Vagina (tissue), 2 donors: ENCODE measurements at places on chromosomes 5 and 9.

DNA sequence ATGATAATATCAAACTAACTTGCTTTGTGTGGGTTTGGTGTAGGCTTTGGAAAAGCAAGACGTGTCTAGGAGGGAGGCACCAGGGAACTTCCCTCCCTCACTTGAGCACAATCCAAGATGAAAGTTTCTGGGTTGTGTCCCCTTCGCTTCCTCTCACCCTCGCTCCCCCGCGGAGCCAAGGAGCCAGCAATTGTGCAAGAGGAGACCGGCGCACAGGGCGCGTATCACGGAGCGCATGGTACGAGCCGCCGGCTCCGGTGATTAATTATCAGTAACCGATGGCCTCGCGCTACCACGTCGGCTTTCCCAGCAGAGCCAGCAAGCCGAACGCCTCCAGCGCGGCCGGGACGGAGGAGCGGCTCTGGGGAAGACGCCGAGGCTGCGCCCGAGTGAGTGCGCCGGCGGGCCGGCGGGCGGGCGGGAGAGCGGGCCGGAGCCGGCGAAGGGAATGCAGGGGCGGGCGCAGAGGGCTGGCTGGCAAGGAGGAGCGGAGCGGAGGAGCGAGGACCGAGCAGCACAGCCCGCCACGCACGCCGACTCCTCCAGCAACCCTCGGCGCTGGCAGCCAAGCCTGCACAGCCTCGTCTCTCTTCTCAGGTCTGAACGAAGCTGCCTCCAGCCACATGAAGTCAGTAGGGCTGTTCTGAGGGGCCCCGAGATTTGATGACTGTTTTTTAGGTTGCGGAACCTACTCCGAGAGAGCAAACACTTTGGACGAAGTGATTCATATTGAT lies 143.6 kb downstream of the BNC2 start:
- no peak for DNase-seq

DNA sequence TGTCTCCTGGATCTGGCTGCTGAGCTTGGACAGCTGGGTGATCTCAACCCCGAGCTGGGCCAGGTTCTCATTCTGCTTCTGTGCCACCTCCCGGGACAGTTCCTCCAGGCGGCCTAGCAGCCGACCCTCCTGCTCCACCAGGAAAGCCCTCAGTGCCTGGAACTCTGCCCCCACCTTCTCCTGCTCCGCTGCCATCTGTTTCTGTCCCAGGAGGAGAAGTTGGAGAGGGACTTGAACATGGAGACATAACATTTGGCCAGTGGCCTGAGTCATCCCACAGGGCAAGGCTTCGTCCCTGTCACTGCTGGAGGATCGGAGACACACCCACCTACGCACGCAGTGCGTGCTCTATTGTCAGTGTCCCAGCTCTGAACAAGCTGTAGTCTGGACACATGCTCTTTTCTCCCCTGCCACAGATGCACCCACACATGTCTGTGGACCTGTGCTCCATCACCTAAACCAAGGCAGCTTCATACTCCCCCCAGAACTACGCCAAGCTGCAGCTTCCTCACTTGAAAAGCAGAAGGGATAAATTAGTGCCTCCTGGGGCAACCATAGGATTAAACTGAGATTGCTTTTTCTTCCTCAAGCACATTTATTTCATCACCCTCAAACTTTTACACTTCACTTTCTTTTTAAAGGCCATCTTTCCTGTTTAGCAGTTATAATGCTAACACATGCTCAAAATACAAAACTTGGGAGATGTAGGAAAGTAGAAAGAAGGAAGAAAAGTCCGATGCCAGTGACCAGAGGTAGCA lies 4.9 kb downstream of the TRIM7 start:
- no peak for DNase-seq

DNA sequence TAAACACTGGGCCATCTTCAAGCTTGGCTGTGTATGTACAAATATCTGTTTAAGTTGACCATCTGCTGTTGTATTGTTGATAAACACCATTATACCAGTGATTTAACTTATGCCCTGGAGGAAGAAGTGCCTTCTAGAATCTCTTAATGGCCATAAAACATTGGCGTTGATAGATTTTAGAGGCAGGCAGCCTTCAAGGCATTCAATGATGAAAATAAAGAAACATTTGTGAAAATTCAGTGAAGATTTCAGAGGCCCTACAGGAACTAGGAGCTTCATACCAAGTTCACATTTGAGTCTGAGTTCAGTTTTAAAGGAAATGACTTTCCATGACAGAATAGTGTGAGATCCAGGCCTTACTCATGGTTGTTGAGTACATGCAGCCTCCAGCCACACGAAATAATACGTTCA lies 52.2 kb downstream of the MAP1B start:
- DNase-seq: no peak

- DNase-seq: no peak
Observed at GRCh38 chr9:33429256-33429985, 18.0 kb downstream of the AQP3 start.

- DNase-seq: no peak
Observed at GRCh38 chr5:173855162-173855994, 32.8 kb upstream of the CPEB4 start.

- no peak for DNase-seq
Observed at GRCh38 chr5:115571441-115571878, 26.9 kb upstream of the FEM1C start.

DNA sequence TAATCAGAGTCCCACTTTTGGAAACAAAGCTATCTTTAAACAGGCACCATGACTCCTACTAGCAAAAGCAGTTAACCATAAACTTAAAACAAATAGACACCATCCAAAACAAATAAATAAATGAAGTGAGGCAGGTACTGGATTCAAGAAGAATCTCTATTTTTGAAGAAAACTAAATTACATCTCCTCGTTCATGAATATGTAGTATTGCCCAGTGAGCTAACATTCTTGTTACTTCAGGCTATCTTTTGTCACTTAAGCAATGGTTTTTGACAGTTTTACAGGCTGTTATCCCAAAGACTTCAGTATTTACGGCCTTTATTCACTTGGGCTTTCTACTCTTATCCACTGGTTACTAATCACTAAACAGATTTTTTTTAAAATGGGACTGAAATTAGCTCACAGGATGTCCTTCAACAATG lies 242.5 kb downstream of the MLLT3 start:
- no peak for DNase-seq

DNA sequence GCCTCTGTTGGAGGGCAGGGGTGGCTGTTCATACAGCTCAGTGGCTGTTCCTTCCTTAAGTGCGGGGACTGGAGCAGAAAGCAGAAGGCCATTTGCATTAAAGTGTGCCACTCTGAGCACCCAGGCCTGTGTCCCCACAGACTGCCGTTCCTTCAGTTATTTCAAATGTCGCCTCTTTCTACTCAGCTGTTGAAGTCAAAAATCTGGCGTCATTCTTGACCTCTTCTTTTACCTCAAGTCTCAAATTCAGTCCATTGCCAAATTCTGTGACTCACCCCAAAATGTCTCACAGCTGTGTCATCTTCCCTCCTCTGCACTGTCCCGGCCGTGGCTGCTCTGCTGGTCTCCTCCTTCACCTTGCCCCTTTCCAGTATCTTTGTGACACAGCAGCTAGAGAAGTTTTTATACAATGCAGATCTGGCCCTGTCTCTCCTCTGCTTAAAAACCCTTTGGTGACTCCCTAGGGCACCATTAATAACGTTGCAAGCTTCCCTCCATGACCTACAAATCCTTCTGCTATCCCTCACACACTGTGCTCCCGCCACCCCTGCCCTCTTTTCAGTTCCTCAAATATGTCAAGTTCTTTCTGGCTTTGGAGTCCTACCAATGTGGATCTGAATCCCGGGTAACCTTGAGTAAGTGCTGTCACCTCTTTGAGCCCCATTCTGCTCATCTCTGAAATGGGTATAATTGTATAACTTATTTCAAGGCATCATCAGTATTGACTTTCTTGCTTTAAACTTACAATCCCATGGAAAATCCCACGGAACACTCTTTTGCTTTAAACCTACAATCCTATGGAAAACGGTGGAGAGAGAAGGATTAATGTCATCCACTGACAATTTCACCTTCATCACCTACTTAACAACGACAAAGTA lies 98.3 kb upstream of the BOD1 start:
- DNase-seq: no peak

DNA sequence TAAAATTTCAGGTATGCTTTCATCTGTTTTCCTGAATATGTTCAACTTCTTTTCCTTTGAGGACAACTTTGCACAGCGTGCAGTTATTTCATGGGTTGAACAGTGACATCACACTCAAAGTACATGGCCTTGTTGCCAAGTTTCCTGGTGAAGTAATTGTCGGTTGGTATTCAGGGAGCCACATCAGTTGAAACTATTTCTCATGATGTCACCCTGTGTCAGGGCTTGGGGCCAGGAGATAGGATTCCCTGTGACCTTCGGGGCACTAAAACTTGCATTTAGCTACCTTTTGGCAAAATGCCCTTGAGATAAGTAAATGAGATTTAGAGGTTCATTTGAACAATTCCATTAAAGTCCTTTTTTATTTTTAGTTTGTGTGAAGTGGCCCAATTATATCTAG lies 383.9 kb downstream of the SH3GL2 start:
- DNase-seq: no peak

- DNase-seq: no peak
Observed at GRCh38 chr5:73295447-73295846, 122.5 kb downstream of the TMEM174 start.

- no peak for DNase-seq
Observed at GRCh38 chr9:70117835-70118319, 74.2 kb downstream of the MAMDC2 start.

DNA sequence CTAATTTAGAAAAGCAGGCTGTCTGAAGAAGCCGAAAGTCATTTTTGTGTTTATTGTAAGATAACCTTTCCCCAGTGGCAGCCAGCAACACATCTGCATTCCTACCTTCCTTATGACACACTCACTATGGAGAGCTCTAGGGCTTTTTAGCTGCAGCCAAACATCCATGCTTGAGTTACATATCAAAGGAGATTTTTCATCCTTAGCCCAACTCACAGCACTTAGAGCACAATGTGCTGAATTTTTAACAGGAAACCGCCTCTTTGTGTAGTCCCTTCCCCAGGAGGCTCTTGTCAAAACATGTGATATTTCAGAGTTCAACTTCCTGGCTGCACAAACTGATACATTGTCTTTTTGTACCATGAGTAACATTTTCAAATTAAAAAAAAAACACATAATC lies 379.2 kb downstream of the CTNND2 start:
- DNase-seq: no peak

DNA sequence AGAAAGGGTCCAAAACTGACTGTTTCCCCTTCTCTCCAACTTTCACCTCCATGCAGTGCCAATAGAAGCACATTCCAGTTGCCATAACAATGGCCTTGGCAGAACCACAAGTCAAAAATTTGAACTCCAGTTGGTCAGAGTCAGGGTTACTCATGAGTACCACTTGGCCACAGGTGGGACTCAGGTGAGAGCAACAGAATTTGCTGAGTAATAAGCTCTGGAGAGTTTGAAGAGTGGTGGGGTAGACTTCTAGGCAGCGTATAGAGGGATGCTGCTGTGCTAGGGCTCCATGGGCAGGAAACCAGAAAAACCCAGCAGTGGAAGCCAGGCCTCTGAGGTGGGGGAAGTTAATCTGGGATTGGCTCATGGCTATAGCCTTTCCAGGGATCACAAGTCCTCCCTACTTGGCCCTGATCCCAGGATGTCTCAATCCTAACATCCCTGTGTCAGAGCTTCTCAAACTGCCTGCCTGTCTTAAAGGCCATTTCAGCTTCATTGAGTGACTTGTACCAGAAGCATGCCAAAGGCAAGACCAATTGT lies 30.2 kb downstream of the SNX18 start:
- no peak for DNase-seq

DNA sequence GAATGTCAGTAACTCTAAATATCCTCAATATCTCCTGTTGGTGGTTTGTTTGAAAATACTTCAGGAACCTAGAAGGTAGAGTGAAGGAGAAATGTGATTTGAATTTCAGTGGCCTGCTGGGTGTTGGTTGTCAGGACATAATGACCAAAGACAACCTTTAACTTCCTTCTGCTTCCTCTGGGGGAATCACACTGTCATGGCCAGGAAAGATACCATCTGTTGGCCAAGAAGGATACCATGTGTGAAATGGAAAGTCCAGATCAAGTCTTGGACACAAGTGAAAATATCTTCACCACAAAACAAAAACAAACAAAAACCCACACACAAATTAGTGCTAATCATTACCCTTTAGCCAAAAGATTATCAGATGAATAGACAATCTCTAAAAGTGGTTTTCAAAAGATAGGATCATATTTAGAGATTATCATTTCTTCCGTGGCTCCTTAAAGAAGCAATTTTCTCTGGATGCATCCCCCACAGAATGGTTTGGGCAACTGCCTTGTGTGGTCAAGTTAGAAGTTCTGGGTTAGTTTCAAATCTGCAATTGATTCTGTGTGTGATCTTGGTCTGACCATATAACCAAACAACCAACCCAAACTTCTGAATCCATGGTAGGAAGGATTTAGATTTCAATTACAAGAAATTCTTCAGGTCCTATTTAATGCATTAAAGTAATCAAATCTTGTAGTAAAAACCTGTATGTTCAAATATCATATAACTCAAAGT lies 1.6 kb downstream of the C1QTNF3 start:
- DNase-seq: no peak

GRCh38 chr9:109776391-109776790 lies 3.6 kb upstream of the PALM2AKAP2 start:
- DNase-seq: no peak

- DNase-seq: no peak
Observed at GRCh38 chr5:4180703-4181102, 585.1 kb downstream of the IRX1 start.

DNA sequence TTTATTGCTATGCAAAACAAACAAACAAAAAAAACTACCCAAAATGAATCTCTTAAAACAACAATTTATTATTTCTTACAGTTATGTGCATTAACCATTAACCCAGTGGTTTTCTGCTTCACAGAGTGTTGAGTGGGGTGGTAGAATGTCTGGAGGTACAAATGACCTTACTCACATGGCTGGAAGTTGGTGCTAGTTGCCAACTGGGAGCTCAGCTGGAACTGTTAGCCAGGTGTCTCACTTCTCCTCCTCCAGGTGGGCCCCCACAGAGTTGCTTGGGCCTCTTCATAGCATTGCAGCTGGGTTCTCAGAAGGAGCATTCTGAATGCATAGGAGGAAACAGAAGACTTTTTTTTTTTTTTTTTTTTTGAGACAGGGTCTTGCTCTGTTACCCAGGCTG lies 10.5 kb upstream of the B4GALT1 start:
- no peak for DNase-seq

GRCh38 chr5:142831009-142831383 lies 60.8 kb downstream of the ARHGAP26 start:
- DNase-seq: no peak

DNA sequence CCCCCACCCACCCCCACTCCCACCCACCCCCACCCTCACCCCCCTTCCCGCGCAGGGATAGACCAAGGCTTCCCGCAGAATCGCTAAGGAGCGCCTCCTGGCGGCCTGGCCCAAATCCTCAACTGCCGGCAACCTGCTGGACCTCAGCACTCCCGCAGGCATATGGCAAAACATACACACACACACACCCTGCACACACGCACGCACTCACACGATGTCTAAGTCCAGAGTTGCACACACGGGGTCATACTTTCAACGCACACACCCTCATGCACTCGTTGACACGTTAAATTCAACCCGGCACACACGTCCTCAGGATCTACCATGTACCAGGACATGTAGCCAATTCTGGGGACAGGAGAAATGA lies 1.7 kb downstream of the CPLX2 start:
- no peak for DNase-seq

GRCh38 chr5:132114150-132115121 lies 40.8 kb downstream of the CSF2 start:
- no peak for DNase-seq
